Anterior cingulate cortex (tissue), 58 donors: ENCODE measurements at places on chromosomes 7 and 10.
A peak's percentile ranks its signal among the peaks of the same experiment; 100 is the strongest.

DNA sequence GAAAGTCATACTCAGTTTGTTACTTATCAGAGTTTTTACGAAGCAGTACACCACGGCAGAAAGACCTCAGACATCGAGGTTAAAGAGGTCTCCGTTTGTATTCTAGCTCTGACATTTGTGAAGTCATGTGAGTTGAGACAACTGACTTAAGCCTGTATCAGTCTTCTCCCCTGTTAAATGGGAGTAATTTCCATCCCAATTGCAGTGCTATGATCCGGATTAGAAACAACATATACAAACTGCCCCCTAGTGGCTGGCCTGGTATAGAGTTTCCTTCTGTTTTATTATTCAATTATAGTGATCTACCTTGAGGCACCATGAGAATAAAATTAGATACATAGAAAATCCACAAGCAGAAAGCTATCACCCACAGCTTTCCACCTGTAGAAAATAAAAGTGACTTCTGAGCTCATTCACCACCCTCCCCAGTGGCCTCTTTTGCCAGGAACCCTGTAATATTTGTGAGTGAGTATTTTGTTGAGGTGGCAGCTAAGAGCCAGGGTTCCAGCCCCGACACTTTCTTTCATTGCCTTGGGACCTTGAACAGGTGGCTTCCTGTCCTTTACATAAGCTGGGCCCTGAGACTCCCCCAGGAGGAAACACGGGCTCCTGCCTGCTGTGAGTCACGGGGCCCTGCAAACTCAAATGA is 607.2 kb upstream of the MGMT start:
- DNase-seq = no peak

GRCh38 chr7:131294553-131294952 is 33.1 kb upstream of the MKLN1 start:
- no peak for DNase-seq

DNA sequence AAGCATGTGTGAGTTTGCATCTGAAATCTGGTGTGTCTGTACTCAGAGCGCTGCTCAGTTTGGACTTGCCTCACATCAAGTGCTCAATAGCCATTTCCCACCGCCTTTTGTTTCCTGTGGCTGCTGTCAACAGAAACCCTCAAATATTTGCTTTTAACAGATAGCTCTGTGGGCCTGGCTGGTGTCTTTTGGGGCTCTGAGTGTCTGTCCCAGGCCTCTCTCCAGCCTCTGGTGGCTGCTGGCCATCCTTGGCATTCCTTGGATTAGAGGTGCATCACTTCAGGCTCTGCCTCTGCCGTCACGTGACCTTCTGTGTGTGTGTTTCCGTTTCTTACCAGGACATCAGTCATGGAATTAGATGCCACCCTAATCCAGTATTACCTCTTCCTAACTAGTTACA is 9.3 kb downstream of the YKT6 start:
- no peak for DNase-seq

- DNase-seq = no peak
These were observed 102.8 kb downstream of the ARHGAP22 start for GRCh38 chr10:48501787-48502771.

GRCh38 chr7:12397671-12398070 is 6.0 kb downstream of the VWDE start:
- no peak for DNase-seq

DNA sequence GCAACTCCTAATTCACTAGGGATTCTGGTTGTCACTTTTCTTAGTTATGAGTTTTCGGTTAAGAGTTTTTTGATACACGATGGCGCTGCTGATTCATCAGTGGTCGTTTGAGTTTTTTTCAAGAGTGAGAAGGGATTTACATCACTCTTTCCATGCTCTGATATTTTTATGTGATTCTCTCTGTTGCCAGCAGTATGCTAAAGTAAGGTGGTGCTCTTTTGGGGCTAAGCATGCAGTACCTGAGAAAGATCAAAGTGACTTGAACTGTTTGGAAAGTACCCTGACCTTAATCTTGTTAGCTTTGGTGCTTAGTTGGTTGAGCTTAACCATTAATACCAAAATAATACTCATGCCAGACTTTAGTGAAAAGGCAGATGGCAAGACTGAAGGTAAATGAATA is 28.1 kb downstream of the STAMBPL1 start:
- no peak for DNase-seq

DNA sequence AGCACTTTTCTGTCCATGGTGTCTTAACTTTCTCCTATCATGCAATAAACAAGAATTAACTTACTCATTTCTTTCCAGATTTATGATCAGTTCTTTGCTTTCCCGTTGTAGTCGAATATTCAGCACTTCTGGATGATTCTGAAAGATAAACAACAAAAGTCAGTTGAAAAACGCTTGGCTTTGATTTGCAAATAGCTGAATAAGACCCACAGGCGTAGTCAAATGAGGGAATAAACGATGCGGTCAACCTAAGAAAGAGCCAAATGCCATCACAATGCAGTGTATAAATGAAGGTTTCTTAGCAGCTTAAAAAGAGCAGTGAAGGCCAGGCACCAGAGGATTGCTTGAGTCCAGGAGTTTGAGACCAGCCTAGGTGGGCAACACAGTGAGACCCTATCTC is 109.4 kb downstream of the ADAM12 start:
- no peak for DNase-seq

DNA sequence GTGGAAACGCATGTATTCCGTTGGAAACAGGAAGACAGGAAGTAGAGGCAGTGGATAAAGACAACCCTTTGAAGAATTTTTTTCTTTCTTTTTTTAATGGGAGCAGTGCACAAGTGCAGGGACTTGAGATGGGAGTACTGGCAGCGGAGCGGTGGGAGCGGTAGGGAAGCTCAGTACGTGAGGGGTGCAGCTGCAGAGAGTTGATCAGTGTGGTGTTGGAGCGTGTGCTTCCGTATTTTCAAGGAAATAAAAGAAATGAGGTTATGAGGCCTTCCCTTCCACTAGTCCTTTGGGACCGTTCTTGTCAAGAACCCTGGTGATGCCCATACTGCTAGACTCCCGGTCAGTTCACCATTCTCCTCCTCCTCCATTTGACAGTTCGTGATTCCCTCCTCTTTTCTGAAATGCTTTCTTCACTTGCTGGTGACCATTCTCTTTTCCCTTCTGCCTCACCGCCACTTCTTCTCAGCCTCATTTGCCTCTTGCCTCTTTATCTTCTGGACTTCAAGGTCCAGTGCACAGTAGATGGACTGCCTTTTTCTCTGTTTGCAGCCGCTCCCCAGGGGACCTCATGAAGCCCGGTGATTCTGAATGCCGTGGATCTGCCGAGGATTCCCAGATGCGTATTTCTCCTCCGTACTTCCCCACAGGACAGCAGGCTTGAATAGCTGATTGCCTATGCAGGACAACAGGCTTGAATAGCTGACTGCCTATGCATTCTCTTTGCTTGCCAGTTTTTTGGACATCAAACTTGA is 39.1 kb upstream of the TMEM236 start:
- DNase-seq = no peak

GRCh38 chr7:47266131-47266706 is 315.7 kb downstream of the TNS3 start:
- DNase-seq = peak; percentile 43

DNA sequence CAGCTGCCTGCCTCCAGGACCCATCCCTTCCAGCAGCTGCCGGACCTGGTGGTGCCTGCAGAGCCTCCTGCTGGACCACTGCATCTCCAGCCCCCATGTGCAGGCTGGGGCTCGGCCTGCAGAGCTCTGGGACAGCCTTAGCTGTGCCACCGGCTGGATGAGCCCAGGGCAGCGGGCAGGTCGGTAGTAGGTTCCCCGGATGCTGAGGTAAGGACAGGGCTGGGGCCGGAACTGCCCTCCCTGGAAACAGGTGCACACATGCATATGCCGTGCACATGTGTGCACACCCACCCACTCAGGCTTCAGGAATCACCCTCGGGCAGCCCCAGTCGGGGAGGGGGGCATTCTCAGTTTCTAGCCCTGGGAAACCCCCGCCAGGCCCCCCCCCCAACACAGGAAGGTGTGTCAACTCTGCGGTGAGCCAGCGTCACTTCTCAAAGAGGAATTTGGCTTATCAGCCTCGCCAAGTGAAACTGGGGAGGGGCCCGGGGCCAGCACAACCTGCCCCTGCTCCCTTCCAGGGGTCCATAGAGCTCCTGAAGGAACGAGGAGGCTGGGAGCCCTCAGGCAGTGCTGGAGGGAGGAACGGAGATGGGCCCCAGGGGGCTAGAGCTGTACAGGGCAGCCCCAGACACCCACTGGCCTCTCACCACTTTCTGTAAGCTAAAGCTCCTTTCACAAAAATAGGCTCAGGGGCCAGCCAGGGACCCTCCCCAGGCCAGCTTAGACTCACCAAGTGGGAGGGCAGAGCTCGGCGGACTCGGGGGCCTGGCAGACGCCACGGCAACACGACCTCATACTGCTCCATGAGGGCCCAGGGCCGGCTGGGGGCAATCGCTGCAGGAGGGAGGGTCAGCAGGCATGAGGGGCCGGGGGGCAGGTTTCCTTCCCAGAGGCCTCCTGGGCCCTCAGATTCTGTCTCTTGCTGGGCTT is 1.7 kb downstream of the ADAM8 start:
- no peak for DNase-seq

GRCh38 chr10:32972460-32972859 is 14.4 kb upstream of the ITGB1 start:
- no peak for DNase-seq

DNA sequence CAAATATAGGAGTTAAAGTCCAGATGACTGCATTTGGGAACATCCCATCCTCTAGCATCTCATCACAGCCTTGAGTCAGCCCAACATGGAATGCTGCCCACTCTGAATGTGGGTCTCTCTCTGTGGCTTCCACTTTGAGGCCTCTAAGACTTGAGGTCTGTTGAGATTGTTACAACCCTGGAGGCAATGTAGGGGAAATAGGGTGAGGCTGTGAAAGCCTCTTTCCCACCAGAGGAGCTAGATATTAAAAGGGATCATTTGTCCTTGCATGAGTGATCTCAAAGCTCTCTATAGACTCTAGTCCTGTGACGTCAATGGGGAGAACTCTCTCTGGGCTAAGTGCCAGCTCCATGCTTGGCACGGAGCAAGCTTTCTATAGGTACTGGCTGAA is 6.4 kb upstream of the GOLGA7B start:
- DNase-seq = no peak

DNA sequence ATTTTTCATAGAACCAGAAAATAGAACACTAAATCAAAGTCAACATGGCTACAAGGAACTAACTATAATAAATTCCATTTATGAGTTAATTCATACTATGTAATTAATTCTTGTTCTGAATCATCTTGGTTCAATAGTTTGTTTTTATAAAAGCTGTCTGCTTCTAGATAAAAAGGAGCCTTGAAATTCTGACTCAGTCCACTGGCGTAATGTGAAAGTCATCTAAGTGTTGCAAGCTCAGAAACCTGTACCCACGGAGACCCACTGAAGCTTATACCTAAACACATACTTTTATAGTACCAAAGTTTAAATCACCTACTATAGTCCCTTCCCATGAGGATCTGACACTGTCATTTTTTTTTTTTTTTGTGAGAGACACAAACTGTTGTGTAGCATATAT is 489.4 kb downstream of the SEMA3D start:
- DNase-seq = no peak

DNA sequence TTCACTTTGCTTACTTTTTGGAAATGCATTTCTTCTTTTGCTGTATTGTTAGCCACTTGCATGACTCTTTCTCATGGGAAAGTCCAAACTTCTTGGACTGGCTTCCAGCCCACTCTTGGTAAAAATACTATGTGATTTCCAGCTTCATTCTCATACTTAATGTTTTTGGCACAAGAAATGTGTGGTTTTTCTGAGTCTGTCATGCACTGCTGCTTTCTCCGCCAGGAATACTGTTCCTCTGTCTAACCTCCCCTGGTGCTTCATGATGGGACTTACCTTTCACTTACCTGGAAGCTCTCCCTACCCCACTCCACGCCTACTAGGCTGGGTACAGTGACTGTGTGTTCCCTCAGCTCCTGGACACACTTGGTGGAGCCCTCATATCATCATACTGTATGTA is 18.7 kb downstream of the MGAM2 start:
- no peak for DNase-seq

GRCh38 chr7:139117599-139118233 is 8.2 kb upstream of the ZC3HAV1 start:
- no peak for DNase-seq

DNA sequence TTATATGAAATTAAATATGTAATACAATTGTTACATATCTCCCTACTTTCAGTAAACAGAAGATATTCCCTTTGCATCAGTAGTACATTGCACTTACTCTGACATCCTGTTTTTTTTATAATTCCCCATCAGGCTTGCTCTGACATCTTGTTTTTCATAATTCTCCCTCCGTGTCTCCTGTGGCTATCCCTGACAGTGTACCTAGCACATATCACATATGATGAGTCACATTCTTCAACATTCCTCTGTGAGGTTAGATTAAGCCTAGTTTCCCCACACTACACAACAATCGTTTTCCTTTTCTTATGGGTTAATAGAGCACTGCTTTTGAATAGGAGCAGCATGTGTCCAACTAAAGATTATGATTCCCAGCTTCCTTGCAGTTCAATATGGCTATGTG is 250.6 kb upstream of the NPVF start:
- no peak for DNase-seq

GRCh38 chr7:98171449-98171848 is 39.8 kb upstream of the BHLHA15 start:
- DNase-seq = no peak

GRCh38 chr10:77045085-77045484 is 592.5 kb downstream of the KCNMA1 start:
- DNase-seq = no peak

GRCh38 chr10:68795886-68796532 is 31.3 kb upstream of the STOX1 start:
- no peak for DNase-seq

- DNase-seq = peak; percentile 50
These were observed 526 bp downstream of the ZNF248 start for GRCh38 chr10:37856881-37857286.

GRCh38 chr7:141872931-141873330 is 31.6 kb upstream of the PRSS37 start:
- no peak for DNase-seq

GRCh38 chr7:148327379-148327778 is 263.2 kb upstream of the C7orf33 start:
- DNase-seq = no peak

DNA sequence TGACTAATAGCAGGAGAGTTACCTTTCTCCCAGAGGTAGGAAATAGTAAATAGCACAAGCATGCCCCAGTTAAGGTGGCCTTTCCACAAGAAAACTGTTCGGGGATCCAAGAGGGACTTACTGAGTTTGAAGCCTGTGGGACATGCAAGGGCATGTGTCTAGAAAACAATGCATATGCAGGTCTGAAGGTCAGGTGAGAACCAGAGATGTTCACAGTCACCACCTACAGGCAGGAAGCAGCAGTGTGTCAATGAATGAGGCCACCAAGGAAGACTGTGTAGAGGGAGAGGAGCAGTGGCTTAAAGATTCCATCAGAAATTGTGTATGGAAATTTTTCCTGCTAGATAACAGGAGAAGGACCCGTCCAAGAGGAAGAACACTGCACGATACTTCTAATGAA is 66.0 kb downstream of the CALD1 start:
- no peak for DNase-seq
